SK-N-SH (cell line): ENCODE measurements at places on chromosomes 3 and 15.

DNA sequence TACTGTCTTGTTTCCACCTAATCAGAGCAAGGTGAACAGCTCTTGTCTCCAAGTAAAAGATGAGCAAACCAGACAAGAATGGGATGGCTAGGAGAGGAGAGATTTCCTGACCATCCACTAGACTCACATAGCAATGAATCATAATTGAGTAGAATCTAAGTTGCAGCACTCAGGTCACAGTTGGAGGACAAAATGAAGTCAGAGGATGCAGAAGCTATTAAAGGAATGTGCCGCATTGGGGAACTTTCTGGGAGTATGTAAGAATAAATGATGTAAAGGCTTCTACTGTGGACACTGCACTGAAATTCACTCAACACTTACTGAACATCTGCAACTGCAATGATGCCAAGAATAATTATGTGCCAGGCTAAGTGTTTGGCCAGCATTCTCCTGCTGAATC, 217.4 kb upstream of the WNT5A start:
- no peaks in the 10 kb centered on the region for H3K4me1 ChIP-seq
- H3K4me3 ChIP-seq = no peak overlapping the region
- H3K27me3 ChIP-seq = no peaks in the 10 kb centered on the region
- no peak overlapping the region for H3K27ac ChIP-seq
- H3K36me3 ChIP-seq = no peaks in the 10 kb centered on the region

DNA sequence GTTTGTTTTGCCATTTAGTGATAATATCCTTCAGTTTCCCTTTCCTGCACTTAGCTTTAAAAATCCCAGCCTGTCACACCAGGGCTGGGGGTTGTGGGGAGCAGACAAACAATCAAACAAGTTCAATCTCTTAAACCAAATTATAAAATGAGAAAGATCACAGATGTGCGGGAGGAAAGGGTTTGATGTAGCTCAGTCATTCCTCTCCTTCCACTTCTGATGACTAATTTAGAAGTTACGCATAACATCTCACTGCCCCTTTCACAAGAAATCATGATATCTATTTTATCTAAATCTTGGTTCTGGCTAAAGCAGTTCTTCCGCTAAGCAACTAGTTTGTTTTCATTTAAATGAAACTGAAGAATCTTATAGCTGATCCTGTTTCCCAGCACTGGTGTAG, 34.1 kb upstream of the ATG7 start:
- H3K4me1 ChIP-seq = peaks cover 10% of the 10 kb centered on the region; the same call in 1 of the 2 replicates
- DNase-seq = no peak
- peak overlapping the region; percentile 39 for H3K4me3 ChIP-seq
- no peaks in the 10 kb centered on the region for H3K27me3 ChIP-seq
- H3K27ac ChIP-seq = peak overlapping the region; percentile 72; the same call in 1 of the 2 replicates
- H3K36me3 ChIP-seq = peaks cover 20% of the 10 kb centered on the region

DNA sequence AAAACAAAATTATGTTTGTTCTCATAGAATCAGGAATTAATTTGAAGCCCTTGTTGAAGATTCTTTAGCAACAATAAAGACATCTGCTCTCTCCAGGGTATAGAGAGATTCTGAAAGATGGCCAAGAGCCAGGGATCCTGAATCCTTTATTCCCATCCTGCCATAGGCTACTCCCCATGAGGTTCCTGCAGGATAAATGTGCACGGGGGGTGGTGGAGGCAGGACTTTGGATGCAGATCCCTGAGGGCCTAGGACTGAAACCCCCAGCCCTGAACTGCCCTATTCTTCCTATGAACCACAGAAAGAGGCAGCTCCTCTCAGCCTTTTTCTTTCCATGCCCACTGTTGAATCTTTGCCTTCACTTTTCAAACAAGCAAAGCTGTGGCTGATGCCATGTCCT, 17.1 kb downstream of the TMEM108 start:
- H3K4me3 ChIP-seq = no peak overlapping the region
- peak; percentile 27 for DNase-seq

DNA sequence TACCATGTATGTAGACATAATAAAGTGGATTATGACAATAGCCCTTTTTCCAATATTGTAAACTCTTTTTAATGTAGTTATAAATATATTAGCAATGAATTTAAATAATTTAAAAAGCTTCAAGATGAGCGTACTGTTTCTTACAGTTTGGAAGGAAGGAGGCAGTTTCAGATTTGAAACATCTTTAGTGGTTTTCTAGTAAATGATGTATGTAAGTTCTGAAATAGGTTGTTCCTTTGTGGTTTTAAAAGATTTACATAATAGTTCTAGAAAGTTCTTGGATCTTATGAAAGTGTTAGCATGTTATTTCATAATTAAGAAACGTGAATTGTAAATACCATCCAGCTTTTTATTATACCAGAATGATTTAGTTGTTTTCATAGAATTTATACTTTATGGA, 16.0 kb downstream of the DNAJC19 start:
- H3K27ac ChIP-seq = no peak overlapping the region
- no peak for DNase-seq
- H3K36me3 ChIP-seq = peaks cover 79% of the 10 kb centered on the region
- no peaks in the 10 kb centered on the region for H3K27me3 ChIP-seq
- no peaks in the 10 kb centered on the region for H3K4me1 ChIP-seq

GRCh38 chr3:1963896-1964295, 134.8 kb upstream of the CNTN4 start:
- no peak for DNase-seq
- no peaks in the 10 kb centered on the region for H3K36me3 ChIP-seq
- H3K27ac ChIP-seq = no peak overlapping the region
- no peaks in the 10 kb centered on the region for H3K27me3 ChIP-seq
- H3K4me1 ChIP-seq = no peaks in the 10 kb centered on the region; the same call in 1 of the 2 replicates

- peaks cover 3% of the 10 kb centered on the region for H3K4me1 ChIP-seq
- no peaks in the 10 kb centered on the region for H3K27me3 ChIP-seq
- H3K4me3 ChIP-seq = no peak overlapping the region
- DNase-seq = no peak
Measured at GRCh38 chr15:52466134-52466701, 62.5 kb downstream of the MYO5A start.

- no peak overlapping the region for H3K4me3 ChIP-seq
- no peak for DNase-seq
- H3K27ac ChIP-seq = no peak overlapping the region
- no peaks in the 10 kb centered on the region for H3K4me1 ChIP-seq
Measured at GRCh38 chr3:183826448-183827250, 1.3 kb upstream of the MAP6D1 start.

GRCh38 chr3:171225165-171225564, 198.6 kb upstream of the SLC2A2 start:
- H3K27me3 ChIP-seq = no peaks in the 10 kb centered on the region
- DNase-seq = no peak
- no peaks in the 10 kb centered on the region for H3K4me1 ChIP-seq
- peaks cover 7% of the 10 kb centered on the region; the same call in 1 of the 2 replicates for H3K36me3 ChIP-seq
- H3K4me3 ChIP-seq = no peak overlapping the region

GRCh38 chr3:11272906-11273574, 843 bp downstream of the ATG7 start:
- no peak for DNase-seq
- peaks cover 14% of the 10 kb centered on the region; the same call in 1 of the 2 replicates for H3K4me1 ChIP-seq
- peak overlapping the region; percentile 83 for H3K4me3 ChIP-seq
- no peaks in the 10 kb centered on the region for H3K27me3 ChIP-seq

- peak overlapping the region; percentile 6 for H3K27ac ChIP-seq
- peaks cover 2% of the 10 kb centered on the region for H3K36me3 ChIP-seq
- DNase-seq = peak; percentile 30
- H3K4me1 ChIP-seq = peaks cover 24% of the 10 kb centered on the region
- H3K27me3 ChIP-seq = no peaks in the 10 kb centered on the region
- H3K4me3 ChIP-seq = no peak overlapping the region
Measured at GRCh38 chr15:73239564-73240215, 129.1 kb downstream of the HCN4 start.

- no peaks in the 10 kb centered on the region for H3K4me1 ChIP-seq
- no peak for DNase-seq
- H3K4me3 ChIP-seq = no peak overlapping the region
- H3K27me3 ChIP-seq = no peaks in the 10 kb centered on the region
- peaks cover 62% of the 10 kb centered on the region for H3K36me3 ChIP-seq
Measured at GRCh38 chr3:15666277-15666676, 64.7 kb downstream of the BTD start.

DNA sequence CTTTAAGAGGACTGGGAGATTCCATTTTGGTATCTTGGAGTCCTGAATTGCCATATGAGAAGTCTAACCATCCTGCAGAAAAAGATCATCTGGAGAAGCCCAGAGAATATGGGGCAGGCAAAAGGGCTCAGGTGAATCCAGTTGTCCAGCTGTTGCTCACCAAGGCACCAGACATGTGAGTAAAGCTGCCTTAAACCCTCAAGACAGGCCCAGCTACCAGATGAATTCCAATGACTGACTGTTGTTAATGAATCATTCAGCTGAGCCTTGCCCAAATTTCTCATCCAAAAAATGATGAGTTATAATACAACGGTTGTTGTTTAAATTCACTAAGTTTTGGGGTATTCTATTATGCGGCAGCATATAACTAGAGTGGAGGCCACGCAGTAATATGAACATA, 22.0 kb upstream of the NANOGP8 start:
- no peak overlapping the region for H3K4me3 ChIP-seq
- DNase-seq = no peak
- no peak overlapping the region for H3K27ac ChIP-seq

- peaks cover 7% of the 10 kb centered on the region for H3K4me1 ChIP-seq
- no peak for DNase-seq
- peaks cover 15% of the 10 kb centered on the region for H3K36me3 ChIP-seq
- H3K27ac ChIP-seq = peak overlapping the region; percentile 94
- H3K4me3 ChIP-seq = peak overlapping the region; percentile 84
- no peaks in the 10 kb centered on the region for H3K27me3 ChIP-seq
Measured at GRCh38 chr3:105869861-105870755, 1.3 kb upstream of the CBLB start.

DNA sequence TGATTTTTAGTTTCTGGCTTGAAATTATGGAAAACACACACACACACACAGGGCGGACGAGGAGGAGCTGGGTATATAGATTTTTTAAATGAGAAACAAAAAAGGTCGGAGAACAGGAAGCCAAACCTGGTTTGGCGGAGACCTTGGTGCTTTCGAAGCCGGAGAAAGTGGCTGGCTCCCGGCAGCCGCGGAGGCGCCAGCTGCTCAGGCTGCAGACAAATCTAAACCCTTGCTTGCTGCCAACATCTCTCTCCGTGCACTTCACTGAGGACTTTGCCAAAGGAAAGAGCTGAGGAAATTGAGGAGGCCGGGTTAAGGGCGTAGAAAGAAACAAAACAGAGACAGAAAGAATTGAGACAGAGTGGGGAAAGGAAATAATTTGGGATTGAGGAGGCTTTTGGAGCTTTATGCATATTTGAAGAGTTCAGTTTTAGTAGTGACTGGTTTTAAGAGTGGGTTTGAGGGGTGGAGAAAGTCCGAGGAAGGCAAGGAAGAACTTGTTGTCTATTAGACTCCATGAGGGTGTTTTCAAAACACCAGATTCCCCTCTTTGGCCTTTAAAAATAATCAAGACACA, 2.2 kb downstream of the ZIC1 start:
- no peak overlapping the region for H3K4me3 ChIP-seq
- peaks cover 65% of the 10 kb centered on the region for H3K27me3 ChIP-seq
- DNase-seq = no peak

- no peak for DNase-seq
- no peak overlapping the region for H3K27ac ChIP-seq
- H3K4me3 ChIP-seq = no peak overlapping the region
- H3K27me3 ChIP-seq = no peaks in the 10 kb centered on the region
- H3K36me3 ChIP-seq = no peaks in the 10 kb centered on the region
Measured at GRCh38 chr3:155038203-155038554, 41.9 kb upstream of the MME start.

GRCh38 chr3:146110161-146110560, 50.8 kb downstream of the PLOD2 start:
- no peak overlapping the region for H3K4me3 ChIP-seq
- no peak for DNase-seq

DNA sequence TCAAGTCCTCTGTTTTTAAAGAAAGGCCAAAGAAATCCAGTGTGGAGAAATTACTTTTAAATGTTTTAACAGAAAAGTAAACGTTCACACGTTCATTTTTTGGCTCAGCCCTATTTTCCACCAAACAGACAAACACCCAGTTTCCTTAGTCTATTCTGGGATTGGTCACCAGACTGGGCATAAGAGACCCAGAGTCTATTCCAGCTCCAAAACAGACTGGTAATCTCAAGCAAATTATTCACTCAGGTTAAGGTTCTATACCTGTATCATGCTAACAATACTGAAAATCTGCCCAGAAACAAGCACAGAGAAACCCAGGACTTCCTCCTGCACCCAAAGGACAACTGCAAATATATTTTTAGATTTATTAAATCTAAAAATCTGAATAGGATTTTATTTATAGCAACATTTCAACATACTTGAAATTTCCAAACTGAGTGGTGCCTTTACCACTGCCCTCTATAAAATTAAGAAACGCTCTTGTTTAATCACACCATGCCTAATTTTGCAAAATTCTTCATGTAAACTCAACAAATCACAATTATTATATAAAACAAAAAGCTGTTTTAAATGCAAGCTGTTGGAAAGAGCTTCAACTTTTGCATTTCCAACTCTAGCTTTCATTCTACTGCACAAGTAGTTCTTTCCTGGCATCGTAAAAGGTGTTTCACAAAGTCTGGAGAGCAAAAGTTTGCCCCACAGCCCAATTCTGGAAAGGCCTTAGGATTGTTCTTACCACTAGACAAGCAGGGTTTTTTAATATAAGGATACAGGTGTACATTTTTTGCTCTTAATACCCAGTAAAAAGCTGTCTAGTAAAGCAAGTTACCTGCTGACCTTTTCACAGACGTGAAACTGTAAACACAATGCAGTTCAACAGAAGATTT, 18.7 kb downstream of the ZNF148 start:
- H3K4me1 ChIP-seq = peaks cover 4% of the 10 kb centered on the region; the same call in 1 of the 2 replicates
- H3K27me3 ChIP-seq = no peaks in the 10 kb centered on the region
- DNase-seq = no peak

DNA sequence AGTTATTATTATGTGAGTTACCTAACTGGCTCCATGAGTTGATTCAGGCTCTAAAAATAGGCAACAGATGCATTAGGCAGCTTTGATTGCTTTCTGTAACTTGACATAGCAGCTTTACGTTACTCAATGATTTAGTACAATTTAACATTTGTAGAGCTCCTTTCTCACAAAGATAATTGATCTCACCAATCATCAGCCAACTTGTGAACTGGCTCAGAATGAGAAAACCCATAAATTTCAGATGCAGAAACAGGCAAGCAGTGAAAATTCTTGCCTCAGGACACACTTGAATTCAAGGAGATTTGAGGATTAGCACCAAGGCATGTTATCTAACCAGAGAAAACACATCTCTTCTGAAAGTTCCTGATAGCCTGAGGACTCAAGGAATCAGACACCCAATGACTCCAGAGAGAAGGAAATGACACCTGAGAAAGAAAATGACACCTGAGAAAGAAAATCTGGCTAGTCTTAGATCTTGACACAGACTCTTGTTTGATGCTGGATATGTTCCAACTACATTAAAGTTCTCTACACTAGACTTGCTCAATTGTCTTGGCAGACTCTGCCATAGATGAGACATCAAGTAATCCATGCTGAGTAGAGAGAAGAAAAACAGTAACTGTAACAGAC, 315.1 kb upstream of the CBLB start:
- H3K4me3 ChIP-seq = no peak overlapping the region
- no peak for DNase-seq
- no peak overlapping the region for H3K27ac ChIP-seq
- no peaks in the 10 kb centered on the region for H3K27me3 ChIP-seq
- no peaks in the 10 kb centered on the region for H3K4me1 ChIP-seq
